ENCODE measurements at places on chromosomes 11 and 22.

DNA sequence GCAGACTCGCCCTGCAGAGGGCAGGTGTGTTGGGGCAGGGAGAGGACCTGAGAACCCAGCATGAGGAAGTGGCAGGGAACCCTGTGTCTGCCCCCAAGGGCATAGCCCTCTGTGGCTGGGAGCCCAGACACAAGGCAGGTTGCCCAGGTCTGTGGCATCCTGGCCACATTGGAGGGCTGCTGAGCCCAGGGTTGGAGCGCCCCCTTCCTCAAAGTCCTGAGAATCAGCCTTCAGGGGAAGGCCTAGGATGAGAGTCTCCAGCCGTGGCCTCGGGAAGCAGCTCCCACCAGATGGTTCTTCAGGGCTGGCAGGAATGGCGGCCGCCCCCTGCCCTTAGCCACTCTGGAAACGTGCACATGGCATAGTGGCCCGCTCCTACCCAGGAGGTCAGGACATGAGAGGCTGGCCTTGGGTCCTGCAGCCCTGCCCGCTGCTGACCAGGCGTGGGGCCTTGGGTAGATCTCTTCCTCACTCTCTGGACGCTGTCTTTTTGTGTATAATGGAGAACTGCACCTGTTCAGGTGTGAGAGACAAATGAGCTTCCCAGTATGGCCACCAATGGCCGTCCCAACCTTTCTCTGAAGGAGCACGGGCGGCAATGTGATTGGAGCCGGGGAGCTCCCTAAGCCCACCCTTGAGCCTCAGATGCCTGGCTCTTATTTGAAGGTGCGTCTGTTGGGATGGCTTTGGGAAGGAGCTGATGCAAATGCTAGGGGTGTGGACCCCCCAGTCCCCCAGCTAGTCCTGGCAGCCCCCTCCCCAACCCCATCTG lies 4.6 kb upstream of the CDC42BPG start:
- H3K27me3 ChIP-seq = no peaks in the 10 kb centered on the region
- H3K36me3 ChIP-seq = peaks cover 5% of the 10 kb centered on the region
- no peak overlapping the region for H3K27ac ChIP-seq
- DNase-seq = no peak
- no peak overlapping the region for H3K4me3 ChIP-seq
- peaks cover 2% of the 10 kb centered on the region for H3K4me1 ChIP-seq

DNA sequence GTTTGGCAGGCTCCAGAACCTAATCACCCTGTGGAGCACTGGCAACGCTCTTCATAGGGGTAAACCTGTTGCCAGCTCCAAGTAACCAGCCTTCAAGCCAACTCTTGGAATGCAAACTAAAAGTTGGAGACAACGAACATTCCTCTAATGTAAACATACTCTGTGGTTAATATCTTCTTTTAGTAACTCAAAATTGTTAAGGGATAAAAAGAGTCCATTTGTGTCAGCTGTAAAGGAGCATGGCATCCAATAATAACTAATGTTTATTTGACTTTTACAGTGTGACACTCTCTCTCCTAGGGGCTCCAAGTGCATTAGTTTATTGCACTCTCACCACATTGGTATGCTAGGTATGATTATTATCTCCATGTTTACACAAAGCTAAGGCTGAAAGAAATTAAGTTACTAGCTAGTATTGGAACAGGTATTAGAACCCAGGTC lies 31.0 kb upstream of the AMOTL1 start:
- peaks cover 51% of the 10 kb centered on the region for H3K4me1 ChIP-seq
- no peak for DNase-seq
- H3K27me3 ChIP-seq = no peaks in the 10 kb centered on the region
- H3K27ac ChIP-seq = peak overlapping the region; percentile 15
- H3K36me3 ChIP-seq = no peaks in the 10 kb centered on the region

DNA sequence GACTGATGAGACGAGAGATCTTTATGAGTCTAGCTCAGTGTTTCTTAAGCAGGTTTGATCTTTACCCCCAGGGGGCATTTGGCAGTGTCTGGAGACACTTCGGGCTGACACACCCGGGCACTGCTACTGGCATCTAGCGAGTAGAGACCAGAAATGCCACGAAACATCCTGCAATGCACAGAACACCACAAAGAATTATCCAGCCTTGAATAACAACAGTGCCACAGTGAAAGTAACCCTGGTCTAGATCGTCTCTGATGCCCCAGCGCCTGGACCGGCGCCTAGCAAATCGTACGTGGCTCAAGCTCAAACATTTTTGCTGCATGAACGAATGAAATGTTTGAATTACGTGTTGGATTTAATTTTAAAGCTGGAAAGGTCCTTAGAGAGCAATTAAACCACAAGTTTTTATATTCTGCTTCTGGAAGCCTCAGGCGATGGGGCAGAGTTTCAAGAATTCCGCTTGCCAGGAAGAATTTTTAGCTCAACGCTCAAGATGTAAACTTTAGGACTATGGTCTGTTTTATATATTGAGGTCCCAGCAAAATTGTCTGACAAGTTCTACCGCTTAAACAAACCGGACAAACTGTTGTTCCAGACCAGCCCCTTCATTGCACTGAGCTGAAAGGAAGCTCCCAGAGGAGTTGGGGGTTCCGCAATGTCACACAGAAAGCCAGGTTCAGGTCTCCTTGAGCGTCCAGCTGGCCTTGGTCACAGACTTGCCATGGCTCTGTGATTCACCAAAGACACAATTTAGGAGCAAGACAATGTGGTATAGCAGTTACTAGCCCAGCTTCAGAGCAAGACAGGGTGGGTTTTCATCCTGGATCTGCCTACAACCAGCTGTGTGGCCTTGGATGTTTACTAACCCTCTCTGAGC lies 44.2 kb upstream of the SMTN start:
- H3K27ac ChIP-seq = no peak overlapping the region
- H3K36me3 ChIP-seq = no peaks in the 10 kb centered on the region
- peaks cover 5% of the 10 kb centered on the region for H3K27me3 ChIP-seq
- no peak for DNase-seq
- no peaks in the 10 kb centered on the region for H3K4me1 ChIP-seq

DNA sequence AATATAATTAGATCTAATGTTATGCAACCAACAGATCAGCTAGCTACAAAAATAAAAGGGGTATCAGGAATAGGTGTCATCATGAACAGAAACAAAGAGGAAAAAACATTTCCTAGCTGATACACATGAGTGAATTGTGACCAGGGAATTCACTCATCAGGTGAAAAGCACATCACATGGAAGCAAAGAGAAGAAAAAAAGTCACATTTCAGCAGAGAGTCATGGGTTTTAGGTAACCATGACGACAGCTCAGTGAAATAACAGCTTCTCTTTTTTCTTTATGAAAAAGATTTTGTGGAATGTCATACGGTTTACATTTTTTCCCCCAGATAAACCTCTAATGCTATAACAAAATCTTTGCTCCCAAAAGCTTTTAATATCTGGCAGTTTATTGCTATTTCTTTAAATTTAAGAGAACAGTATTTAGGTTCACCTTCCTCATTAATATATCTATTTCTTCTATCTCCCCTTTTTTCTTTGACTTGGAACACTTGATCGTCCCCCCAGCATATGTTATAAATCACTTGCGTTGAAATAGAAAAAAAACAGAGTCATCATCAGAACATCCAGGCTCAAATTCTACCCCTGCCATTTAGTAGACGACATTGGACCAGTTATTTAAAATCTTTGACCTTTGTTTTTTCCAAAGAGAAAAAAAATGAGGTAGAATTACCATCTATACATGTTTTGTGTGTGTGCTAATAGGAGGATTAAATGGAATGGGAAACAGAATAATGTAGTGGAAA lies 5.3 kb downstream of the TYR start:
- DNase-seq = no peak
- no peaks in the 10 kb centered on the region for H3K4me1 ChIP-seq
- H3K4me3 ChIP-seq = no peak overlapping the region
- no peak overlapping the region for H3K27ac ChIP-seq

GRCh38 chr11:123979311-123979710 lies 1.7 kb upstream of the OR10S1 start:
- H3K4me1 ChIP-seq = peaks cover 10% of the 10 kb centered on the region
- H3K4me3 ChIP-seq = no peak overlapping the region
- no peak overlapping the region for H3K27ac ChIP-seq
- DNase-seq = no peak

DNA sequence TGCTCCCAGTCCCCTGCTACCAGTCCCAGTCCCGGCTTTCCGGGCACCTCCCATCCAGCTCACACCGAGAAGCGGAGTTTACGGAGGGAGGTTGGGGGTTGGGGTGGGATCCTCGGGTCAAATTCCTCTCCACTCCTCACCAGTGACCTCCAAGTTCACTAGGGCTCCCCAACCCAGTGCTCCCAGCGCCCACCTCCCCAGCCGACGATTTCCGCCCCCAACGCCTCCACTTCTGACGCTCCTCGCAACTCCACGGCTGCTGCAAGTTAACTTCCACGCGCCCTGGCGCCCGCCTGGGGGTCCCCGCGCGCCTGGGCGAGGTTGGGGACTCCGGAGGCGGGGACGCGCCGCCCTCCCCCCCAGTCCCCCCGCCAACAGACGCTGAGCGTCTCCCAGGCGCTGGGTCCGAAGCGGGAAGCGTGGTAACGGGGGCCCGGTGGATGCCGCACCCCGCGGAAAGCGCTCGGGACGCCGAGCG lies 526 bp downstream of the TPST2 start:
- peaks cover 41% of the 10 kb centered on the region for H3K4me1 ChIP-seq
- H3K27me3 ChIP-seq = peaks cover under 1% of the 10 kb centered on the region

DNA sequence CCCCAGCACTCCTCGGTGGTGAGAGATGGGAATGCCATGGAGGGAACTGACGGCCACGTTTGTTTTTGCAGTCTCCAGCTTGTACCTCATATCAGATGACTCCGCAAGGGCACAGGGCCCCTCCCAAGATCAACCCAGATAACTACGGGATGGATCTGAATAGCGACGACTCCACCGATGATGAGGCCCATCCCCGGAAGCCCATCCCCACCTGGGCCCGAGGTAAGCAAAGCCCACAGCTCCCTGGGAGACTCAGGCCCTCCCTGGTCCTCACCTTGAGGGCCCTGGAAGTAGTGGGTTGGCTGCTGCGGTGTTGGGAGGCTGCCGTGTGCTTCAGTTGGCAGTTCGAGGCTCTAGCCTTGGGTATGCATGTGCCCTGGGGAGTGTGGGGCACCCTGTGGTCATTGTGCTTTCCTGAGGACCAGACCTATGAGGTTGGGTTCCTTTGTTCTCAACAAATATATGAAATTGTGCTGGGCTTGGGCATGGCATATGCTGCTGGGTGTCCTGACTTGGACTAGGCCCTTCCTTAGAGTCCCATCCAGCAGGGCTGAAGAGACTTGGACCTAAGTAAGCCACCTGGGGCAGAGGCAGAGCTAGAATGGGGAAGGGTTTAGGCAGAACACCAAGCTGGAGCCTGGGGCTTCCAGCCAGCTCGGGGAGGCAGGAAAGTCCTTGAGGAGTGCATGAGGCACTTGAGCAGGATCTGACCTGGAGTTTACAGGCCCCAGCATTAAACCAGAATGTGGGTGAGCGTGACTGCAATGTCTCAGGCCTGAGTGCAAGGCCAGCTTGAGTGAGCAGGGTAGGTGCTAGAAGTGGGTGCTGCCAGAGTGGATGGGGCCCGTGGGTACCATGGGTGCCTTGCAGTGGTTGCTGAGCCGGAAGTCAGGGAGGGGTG lies 26.4 kb downstream of the INCENP start:
- no peak overlapping the region for H3K27ac ChIP-seq
- H3K36me3 ChIP-seq = peaks cover 16% of the 10 kb centered on the region
- no peak for DNase-seq

DNA sequence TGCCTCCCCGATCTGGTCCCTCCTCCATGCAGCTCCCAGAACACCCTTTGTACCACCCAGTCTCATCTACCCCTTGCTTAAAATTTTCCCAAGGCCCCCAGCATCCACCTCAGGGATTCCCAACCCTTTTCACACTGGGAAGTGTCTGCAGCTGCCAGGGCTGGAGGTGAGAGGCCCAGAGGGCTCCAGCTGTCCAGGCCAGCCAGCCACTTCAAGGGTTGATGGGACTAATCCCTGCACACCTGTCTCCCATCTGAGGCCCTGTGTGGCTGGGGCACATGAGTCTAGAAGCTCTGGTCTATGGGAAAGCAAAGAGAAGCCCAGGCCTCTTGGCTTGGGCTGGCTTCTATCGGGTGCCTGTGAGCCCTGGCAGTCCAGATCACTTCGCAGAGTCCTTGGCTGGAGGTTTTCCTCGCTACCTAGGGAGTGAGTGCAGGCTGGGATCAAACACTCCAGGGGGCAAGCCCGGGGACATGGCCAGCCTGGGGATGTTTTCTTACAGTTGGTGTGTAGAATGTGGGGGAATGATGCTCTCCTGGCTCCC lies 41.1 kb upstream of the TPBGL start:
- H3K27ac ChIP-seq = no peak overlapping the region
- no peaks in the 10 kb centered on the region for H3K27me3 ChIP-seq
- H3K4me1 ChIP-seq = peaks cover 4% of the 10 kb centered on the region
- H3K36me3 ChIP-seq = no peaks in the 10 kb centered on the region
